Uterus (tissue), 4 donors: ENCODE measurements at places on chromosomes 3 and 15. TPM values are rescaled to one million over a fixed set of nuclear protein-coding genes. Genes with fewer than 3 reads are reported as not detected.

OR5K2 gene
- total RNA-seq: not detected

PPP1R2 gene
- 52.6 TPM for total RNA-seq

AHSG gene
- not detected for total RNA-seq

GATA2 gene
- total RNA-seq: 171 TPM

B3GNT5 gene
- 23.1 TPM for total RNA-seq

C3orf22 gene
- total RNA-seq: not detected

UNC13C gene
- total RNA-seq: not detected

ZNF660 gene
- 7.6 TPM for total RNA-seq

MKRN3 gene
- total RNA-seq: not detected

THPO gene
- 0.29 TPM for total RNA-seq

IL5RA gene
- under 0.01 TPM for total RNA-seq

ALDH1A2 gene
- 47.9 TPM for total RNA-seq

IL12A gene
- total RNA-seq: not detected

EPHB1 gene
- 5.3 TPM for total RNA-seq

- DNase-seq: no peak
Observed at GRCh38 chr3:151722856-151723255, 10.9 kb upstream of the AADACL2 start.

DNA sequence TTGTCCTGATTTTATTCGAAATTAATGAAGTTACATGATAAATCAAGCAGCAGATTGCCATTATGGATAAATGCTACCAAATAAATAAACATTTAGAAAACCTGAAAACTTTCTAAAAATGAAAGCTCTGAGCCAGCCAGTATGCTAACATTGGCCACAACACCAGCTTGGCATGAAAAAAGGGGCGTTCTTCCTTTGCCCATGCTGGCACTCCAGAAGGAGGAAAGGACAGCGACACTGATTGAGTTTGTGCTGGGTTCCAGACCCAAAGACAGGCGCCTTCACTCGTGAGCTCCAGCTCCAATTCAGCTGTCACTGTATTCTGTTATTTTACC, 5.1 kb downstream of the STIMATE start:
- DNase-seq: no peak

DNA sequence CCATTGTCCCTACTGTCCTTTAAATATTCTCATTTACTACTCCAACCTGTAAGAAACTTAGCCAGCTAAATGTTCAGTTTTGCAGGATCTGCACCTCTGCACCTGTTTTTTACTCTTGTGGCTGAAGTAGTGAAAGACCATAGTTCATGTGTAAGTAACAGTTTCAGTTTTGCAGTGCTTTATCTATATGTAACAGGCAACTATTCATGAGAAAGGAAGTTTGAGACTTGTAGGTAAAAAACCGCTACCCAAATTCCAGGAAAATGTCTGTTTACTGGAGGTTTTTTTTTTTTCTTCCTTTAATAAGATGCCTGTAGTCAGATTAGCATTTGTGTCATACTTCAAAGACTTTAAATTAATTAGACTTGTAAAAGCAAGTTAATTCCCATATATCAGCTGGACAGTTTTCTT, 25.4 kb upstream of the MBNL1 start:
- no peak for DNase-seq

GRCh38 chr3:44055951-44056350, 185.7 kb upstream of the TOPAZ1 start:
- no peak for DNase-seq

DNA sequence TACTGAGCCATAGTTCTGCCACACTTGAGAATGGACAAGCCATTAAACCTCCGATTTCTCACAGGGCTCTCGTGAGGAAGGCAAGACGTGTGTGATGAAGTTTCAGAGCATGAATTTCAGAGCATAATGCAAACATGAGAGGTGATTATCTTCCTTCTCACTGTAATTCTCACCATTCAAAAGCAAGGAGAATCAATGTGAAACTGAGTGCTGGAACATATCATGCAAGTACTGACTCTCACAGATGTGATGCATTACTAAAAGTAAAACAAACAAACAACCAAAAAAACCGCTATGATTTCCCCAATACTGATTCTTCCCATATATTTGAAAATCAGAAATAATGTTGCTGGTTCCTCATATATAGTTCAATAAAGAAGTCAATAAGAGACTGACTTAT, 23.7 kb downstream of the P3H2 start:
- no peak for DNase-seq

GRCh38 chr3:5222283-5223005, 34.9 kb downstream of the EDEM1 start:
- no peak for DNase-seq

DNA sequence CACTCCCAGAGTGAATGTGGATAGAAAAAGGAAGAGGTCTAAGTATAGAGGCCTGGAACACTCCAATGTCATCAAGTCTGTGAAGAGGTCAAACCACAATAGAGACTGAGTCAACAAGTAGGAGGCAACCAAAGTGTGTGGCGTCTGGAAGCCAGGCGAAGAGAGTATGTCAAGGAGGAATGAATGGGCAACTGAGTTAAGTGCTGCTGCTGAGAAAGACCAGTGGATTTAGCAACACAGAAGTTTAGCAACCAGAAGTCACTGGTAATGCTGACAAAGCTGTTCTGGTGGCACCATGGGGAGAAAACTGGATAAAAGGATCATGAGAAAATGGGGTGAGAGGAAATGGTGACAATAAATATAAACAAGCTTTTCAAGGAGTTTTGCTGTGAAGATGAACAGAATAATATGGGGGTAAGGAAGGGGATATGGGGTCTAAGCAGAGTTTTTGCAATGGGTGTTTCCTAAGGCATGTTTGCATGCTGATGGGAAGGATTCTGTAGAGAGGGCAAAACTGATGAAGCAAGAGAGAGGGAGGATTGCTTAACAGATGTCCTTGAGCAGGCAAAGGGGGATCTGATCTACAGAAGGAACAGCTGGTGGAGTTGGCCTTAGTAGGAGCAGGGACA, 38.4 kb downstream of the PCOLCE2 start:
- DNase-seq: no peak

DNA sequence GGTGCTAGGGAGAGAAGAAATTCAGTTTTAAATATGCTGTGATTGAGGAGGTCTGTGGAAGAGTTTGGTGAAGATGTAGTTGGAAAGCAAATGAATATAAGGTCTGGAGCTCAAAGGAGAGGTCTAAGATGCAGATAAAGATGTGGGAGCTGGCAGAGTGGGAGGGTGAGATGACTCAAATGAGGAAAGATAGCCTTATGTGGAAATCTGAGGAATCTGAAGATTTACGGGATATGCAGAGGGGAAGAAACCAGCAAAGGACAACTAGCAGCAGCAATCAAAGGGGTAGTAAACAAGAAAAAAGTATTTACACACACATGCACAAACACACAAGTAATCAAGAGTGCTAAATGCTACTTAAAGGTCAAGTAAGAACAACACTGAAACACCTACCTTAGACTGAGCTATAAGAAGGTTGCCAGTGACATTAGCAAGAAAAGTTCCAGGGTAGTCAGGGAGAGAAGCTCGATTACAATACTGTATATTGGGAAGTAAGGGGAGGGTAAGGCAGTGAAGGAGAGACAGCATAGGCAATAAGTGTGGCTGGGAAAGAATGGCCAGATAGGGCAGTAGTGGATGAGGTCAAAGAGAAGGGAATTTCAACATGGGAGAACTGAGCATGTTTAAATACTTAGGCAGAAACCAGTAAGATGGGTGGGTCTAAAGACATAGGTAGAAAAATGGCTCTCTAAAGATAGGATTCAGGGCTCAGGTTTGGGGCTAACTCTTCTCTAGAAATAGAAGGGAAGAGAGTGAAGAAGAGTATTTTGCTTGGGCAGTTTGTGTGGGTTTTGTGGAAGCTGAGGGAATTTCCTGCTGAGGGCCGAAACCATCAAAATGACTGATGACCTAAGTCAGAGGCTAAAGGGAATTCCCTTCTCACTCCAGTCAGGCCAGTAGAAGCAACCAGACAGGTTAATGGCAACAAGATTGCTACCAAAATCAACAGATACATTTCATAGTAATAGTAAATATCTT, 8.9 kb downstream of the CMTM6 start:
- DNase-seq: no peak

- DNase-seq: no peak
Observed at GRCh38 chr3:21912711-21913110, 161.7 kb upstream of the ZNF385D start.

GRCh38 chr3:129068291-129068886, 7.8 kb downstream of the GP9 start:
- DNase-seq: no peak

GRCh38 chr15:80972276-80972675, 17.3 kb downstream of the MESD start:
- no peak for DNase-seq
